Mesothelial cell of epicardium (in vitro differentiated cells): ENCODE measurements at places on chromosomes 1 and 21. TPM values are rescaled to one million over a fixed set of nuclear protein-coding genes. Genes with fewer than 3 reads are reported as not detected.
A peak's percentile ranks its signal among the peaks of the same experiment; 100 is the strongest.

CELA3A gene
- not detected in 3 replicates for total RNA-seq

RAB3B gene
- 3.8 to 4.0 TPM (median 3.9 TPM) in 3 replicates for total RNA-seq

RSPO1 gene
- total RNA-seq: 0.20 to 0.51 TPM (median 0.43 TPM) in 3 replicates

MTOR gene
- total RNA-seq: 48.4 to 49.8 TPM (median 49.3 TPM) in 3 replicates

IL23R gene
- 0.09 TPM in 1 of 3 replicates, not detected in the others for total RNA-seq

ILDR2 gene
- 1.1 to 1.5 TPM (median 1.1 TPM) in 3 replicates for total RNA-seq

DNA sequence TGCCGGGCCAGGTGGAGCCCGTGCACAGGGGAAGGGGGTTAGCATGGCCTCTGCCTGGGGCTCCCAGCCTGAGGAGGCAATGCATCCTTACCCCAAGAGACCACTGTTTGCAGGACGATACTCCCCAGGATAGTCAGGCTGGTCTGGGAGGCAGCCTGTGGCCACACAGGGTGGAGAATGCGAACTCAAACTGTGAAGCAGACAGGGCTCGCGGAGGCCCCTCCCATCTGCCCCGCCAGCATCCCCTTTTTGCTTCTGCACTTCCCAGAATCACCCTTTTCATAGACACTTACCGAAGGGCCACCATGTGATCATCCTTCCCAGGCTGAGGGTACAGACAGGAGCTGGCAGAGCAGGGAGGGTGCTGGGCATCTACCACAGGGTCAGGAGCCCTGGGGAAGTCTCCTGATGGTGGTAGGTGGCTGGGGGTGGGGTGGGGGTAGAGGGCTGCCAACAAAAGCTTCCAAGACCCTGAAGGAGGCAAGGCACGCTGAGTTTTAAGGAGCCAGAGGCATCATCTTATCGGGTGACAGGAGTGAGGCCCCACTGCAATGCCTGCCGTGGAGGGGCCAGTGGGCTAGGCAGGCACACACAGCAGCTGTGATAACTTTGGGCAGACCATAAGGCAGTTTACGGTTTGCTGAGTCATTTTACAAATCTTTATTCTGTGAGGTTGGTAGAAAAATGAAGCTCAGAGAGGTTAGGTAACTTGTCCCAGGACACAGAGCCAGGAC lies 31.3 kb upstream of the BTG2 start:
- no peaks in the 10 kb centered on the region for H3K27me3 ChIP-seq
- peak overlapping the region; percentile 47 for H3K27ac ChIP-seq
- DNase-seq: no peak
- no peaks in the 10 kb centered on the region for H3K36me3 ChIP-seq
- peaks cover 52% of the 10 kb centered on the region for H3K4me1 ChIP-seq
- H3K4me3 ChIP-seq: no peak overlapping the region

GRCh38 chr1:214990619-214991018 lies 91.9 kb upstream of the KCNK2 start:
- H3K4me3 ChIP-seq: no peak overlapping the region
- no peak overlapping the region for H3K27ac ChIP-seq
- DNase-seq: no peak
- no peaks in the 10 kb centered on the region for H3K36me3 ChIP-seq
- peaks cover 8% of the 10 kb centered on the region for H3K4me1 ChIP-seq
- peaks cover 35% of the 10 kb centered on the region for H3K27me3 ChIP-seq

DNA sequence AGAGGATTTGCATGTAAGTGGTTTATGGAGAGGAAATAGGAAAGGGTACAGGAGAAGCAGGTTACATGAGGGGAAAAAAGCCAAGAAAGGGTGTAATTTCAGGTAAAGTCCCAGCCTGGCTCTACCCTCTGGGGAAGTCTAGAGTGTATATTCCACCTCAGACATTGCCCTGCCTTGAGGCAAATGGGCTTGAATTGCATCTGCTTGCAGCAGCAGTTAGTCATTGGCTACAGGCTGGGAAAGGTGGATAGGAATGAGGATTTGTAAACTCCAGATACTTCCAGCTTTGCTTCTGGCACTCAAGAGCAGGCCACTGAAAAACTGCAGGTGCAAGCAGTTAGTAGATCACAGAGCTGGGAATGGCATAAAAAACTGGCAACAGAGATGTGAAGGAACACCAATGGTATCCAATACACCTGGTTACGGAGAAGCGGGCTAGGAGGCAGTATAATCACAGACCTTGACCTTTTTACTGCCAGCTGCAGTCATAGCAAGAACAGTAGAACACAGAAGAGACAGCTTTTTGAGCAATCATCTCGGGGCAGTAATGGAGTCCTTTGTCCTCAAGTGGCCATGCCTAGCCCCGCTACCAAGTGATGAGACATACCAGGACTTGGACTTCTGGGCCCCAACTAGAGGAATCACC lies 226.9 kb upstream of the NRIP1 start:
- H3K4me3 ChIP-seq: no peak overlapping the region
- H3K27me3 ChIP-seq: no peaks in the 10 kb centered on the region
- H3K36me3 ChIP-seq: no peaks in the 10 kb centered on the region

DNA sequence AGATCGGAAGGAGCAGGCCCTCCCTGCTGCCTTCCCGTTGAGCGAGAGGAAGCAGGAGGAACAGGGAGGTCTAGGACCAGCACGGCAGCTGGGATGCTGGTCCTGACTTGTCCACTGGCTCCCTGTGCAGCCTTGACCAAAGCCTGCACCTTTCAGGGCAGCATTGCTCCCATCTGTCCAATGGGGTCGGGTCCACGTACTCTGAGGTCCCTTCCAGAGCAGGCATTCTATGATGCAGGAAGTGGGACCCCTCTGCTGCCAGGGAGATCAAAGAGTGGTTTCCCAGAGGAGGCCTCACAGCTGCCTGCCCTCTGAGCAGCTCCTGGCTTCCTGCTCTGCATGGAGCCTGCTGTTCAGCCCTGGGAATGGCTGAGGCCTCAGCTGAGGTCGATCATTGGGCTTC lies 21.7 kb upstream of the ZNF362 start:
- peak overlapping the region; percentile 51 for H3K27ac ChIP-seq
- no peaks in the 10 kb centered on the region for H3K27me3 ChIP-seq
- H3K4me3 ChIP-seq: no peak overlapping the region
- H3K4me1 ChIP-seq: peaks cover 22% of the 10 kb centered on the region
- DNase-seq: peak; percentile 40
